ENCODE measurements at places on chromosomes 7 and 10.
A peak's percentile ranks its signal among the peaks of the same experiment; 100 is the strongest.

GRCh38 chr10:23174074-23174976 lies 17.8 kb upstream of the PTF1A start:
- DNase-seq, result no peak

GRCh38 chr10:120941501-120941900 lies 90.3 kb downstream of the WDR11 start:
- DNase-seq, result no peak

- no peak for DNase-seq
Measured at GRCh38 chr7:84412161-84412969, 217.8 kb upstream of the SEMA3A start.

GRCh38 chr10:119410361-119411116 lies 132.0 kb downstream of the RGS10 start:
- no peak for DNase-seq

DNA sequence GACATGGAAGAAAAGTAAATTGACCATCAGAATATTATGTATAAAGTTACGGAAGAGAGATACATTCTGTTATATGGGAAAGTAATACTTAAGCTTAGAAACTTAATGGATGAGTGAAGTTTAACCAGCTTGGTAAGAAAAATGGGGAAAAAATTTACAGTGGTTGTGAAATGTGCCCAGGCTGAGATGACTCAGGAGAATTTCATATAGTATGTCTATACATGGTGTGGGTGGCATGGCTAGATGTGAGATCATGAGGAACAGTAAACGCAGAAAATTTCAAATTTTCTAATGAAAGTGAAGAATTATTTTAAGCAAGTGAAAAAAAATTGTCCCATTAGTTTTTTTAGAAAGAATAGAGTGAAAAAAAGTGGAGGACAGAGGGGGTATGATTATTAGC lies 552.5 kb upstream of the SORCS1 start:
- DNase-seq, result no peak

DNA sequence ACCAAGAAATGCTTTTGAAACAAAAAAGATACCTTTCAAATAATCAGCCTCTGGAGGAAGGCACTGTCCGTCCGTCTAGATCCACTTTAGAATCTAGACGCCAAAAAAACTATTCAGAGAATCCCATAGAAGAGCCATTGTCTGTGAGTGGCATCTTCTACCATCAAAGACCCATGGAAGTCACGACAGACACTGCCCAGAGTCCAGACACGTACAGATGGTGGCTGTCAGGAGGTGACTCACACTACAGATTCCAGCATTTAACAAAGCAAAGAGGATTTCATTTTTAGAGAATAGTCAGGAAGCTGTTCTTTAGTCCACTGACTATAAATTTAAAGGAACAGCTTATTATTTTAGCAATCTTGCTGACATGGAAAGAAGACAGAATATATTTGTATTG lies 11.7 kb downstream of the C1QL3 start:
- no peak for DNase-seq

GRCh38 chr7:55314967-55315366 lies 50.2 kb upstream of the LANCL2 start:
- no peak for DNase-seq

DNA sequence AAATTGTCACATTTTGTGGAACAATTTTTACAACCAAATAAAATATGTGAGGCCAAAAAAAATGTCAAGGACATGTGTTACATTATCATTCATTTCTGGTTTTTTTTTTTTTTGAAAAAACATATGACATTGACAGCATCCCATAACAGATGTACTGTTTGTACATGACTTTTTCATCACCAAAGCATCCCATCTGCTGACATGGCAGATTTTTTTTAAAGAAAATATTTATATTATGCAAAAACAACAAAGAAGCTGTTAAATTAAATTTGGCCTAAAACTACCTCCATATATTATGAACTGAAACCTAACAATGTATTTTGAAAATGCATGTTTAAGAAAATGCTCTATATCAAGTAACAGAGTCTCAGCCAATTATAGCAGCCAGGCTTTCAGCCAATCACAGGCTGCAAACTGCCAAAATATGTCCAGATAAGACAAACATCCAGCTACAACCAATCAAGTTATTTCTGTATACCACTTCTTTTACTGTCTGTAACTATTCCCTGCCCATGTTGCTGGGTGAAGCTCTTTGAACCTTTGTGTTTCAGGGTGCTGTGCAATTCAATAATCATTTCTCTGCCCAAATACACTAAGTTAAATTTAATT lies 1111.8 kb downstream of the GRM8 start:
- DNase-seq, result no peak

DNA sequence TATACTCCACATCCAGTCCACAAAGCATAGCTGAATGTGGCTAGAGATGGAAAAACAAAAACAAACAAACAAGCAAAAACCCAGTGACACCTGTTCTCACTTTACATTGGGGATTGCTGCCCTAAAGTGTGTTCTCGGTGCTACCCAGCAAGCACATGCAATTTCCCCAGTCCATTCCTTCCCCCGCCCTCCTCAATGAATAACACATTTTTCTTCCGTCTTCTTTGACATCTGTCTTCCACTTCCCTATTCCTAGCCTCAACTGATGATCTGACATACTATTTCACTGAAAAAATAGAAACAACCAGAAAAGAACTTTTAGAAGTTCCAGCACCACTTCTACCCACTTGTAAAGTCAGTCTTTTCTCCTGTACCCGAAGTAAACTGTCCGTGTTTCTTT lies 147.1 kb downstream of the MALRD1 start:
- DNase-seq, result peak; percentile 14

- no peak for DNase-seq
Measured at GRCh38 chr7:20964281-20964918, 177.7 kb upstream of the SP8 start.

DNA sequence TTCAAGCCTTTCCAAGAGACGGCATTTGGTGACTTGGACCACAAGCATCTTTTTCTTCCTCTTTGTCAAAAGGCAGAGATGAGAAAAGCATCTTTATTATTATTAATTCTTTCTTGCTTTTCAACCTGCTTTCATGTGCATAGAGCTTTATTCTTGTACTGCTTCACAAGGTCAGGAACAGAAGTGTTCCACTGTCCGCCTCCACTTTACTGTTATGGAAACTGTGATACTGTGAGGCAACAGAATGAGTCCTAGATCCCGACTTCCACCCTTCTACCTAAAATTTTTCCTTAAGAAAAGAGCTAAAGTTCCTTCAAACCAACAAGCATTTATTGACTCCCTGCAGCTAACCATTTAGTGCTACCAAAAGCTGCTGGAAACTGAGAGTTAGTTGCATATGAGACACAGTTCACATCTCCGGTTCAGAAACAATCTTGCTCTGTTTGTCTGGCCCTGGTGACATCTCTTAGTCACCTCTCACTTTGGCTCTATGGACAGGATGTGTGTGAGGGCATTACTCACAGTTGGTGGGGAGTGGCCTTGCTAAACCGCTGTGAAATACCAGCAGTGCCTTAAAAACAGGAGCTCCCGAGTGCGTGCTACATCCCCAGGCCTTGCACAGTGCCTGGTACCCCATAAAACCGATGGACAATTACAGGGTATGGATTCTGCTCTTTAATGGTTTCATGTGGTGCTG lies 77.1 kb upstream of the TRIL start:
- no peak for DNase-seq

GRCh38 chr10:130486906-130487305 lies 350.7 kb downstream of the GLRX3 start:
- no peak for DNase-seq

GRCh38 chr10:4830551-4830950 lies 4.5 kb downstream of the AKR1E2 start:
- no peak for DNase-seq

GRCh38 chr10:77027141-77027540 lies 610.5 kb downstream of the KCNMA1 start:
- no peak for DNase-seq

GRCh38 chr10:93993414-93993781 lies 333 bp upstream of the PLCE1 start:
- DNase-seq, result no peak

DNA sequence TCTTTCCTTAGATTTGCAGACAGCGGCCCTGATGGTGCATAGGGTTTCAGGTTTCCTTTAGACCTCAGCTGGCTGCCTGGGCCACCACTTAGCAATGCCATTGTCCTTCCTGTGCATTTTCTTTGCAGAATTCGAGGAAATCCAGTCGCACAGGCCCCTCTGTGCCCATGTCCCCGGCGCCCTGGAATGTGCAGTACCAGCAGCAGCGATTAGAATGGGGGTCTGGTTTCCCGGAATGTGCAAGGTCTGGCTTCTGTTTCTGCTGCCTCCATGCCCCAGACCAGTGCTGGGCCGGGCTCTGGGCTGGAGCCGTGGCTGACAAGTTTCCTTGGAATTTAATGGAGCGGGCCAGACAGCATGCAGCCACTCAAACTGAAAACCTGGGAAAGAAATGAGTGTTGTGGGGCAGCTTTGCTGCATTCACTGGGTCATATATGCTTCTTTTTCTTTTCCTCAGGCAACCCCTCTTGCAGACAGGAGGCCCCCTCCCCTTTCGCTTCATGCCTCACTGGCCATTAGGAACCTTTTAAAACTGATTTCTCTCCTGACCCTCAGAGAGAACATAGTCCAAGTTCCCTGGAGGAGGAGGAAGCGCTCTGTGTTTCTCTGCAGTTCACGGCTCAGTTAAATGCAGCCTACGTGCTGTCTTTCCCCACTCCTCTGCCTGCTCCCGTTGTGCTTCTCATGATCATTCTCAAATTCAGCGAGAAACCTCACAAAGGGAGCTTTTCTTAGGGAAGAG lies 14.4 kb downstream of the HTRA1 start:
- no peak for DNase-seq

DNA sequence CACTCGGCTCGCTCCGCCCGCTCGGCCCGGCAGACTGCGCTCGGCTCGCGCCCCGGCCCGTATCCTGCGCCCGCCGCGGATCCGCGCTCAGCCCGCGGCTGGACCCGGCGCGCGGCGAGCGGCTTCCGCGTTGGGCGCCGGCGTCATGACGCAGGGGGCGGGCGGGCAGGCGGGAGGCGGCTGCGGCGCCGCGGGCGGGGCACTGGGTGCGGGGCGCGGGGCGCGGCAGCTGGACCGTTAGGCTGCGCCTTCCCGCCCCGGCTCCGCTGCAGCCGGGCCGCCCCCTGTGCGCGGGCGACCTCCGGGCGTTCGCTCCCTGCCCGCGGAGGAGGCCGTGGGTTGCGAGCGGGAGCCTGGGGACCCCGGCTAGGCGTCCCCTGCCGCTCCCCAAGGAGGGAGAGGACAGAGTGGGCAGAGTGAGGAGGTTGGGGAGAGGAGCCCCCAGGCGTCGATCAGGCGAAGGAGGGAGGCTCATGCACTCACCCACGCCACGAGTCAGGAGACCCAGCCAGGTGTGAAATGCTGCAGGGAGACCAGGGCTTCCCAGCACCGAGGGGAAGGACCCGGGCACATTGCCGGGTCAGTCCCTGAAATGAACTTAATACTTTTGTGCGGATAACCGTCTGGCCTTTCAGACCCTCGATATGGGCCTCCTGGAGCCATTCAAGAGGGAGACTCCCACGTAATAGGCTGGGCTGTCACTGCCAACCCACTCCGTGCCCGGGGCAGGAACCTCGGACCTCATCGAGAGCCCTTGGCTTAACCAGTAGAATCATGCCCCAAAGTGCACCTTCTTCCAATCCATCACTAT lies at the start of gene PIP4K2A:
Gene PIP4K2A, minus strand, starts transcription at position 100 of the 811 bp plus-strand sequence. CDS start 252 bp downstream, outside the sequence.
- peak; percentile 39 for DNase-seq

GRCh38 chr10:81953420-81953819 lies 78.4 kb downstream of the NRG3 start:
- DNase-seq, result no peak

GRCh38 chr10:33370434-33370930 lies 36.0 kb upstream of the NRP1 start:
- DNase-seq, result no peak

DNA sequence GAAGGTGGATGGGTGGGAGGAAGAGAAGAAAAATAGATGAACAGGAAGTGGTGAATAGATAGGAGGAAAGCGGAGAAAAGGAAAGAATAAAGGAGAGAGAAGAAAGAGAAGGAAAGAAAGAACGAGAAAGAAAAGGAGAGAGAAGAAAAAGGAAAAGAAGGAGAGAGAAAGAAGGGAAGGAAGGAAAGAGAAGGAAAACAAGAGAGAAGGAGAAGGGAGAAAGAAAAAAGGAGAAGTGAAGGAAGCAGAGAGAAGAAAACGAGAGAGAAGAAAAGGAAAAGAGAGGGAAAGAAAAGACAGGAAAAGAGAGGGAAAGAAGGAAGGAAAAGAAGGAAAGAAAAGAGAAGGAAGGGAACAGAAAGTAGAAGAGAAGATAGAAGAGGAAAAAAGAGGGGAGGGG lies 211.8 kb downstream of the DIP2C start:
- no peak for DNase-seq

DNA sequence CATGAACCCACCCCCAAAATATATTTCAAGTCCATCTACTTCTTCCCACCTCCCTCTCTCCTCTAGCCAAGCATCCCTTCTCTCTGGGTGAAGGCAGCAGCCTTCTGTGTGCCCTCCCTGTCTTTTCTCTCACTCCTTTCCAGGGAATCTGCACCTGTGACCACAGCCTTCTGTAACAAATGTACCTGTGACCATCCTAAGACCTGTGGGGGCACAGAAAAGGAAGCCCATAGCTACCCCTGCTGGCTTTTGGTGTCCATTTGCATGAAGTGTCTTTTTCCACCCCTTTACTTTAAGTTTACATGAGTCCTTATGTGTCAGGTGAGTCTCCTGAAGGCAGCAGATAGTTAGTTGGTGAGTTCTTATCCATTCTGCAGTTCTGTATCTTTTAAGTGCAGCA lies 2.0 kb upstream of the TBXAS1 start:
- DNase-seq, result no peak

DNA sequence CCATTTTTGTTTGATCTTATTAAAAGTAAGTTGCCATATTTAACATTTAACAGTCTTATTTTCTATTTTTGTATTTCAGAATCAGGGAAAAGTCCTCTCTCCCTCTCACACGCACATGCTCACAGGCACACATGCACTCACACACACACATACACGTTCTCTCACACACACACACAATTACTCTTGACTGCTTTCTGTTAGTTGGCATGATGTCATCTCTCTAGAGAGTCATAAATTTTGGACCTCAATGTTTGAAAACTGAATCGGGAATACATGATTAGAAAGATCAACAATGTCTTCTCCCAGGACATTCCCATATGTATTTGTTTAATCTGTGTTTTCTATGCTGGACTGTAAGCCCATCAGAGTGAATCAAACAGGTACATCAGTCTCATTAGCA lies 165.7 kb upstream of the AHR start:
- DNase-seq, result no peak

Data from KBM-7 (cell line).